Activated CD4-positive, alpha-beta T cell treated with anti-CD3 and anti-CD28 coated beads, Interleukin-2, amount 10 ng/mL, durations not matched to agents 7 days and 5 days (primary cell): ENCODE measurements at places on chromosomes 3 and 15. TPM values are rescaled to one million over a fixed set of nuclear protein-coding genes. Genes with fewer than 3 reads are reported as not detected.

DNA sequence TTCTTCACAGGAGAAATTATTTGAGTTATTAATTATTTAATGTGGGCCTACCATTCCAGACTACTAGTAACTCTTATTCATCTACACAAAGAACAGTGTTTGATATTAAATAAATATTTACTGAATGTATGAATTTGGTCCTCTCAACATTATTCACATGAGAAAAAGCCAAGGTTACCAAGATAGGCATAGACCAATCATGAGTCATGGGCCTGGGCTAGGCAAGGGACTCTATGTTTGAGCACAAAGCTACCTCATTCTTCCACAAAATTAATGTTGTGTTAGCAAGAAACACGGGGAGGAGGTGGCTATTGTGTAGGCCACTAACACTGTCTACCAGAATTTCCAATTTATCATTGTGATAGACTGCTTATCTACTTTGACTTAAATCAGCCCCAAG is 115.7 kb downstream of the SERPINI1 start:
- peaks cover 4% of the 10 kb centered on the region for H3K27me3 ChIP-seq
- H3K4me1 ChIP-seq, result no peaks in the 10 kb centered on the region
- no peaks in the 10 kb centered on the region for H3K36me3 ChIP-seq

ZBTB47 gene
- 0.21 TPM for total RNA-seq

DNA sequence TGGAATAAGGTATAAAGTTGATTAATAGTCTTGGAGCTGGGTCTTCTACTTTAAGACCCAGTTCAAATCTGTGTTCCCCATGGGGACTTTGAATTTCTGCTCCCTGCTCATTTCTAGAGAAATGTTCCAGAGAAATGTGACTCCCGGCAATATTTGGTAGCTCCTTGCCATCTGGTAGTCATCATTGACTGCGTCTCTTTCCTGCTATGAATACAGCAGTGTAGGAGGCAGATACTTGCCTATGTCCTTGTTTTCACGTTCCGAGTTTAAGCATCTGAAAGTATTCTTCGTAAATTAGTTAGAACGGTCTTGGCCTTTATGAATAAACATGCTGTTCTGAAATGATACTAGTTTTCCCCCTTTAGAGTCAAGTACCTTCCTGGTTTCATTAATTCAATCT is 352.9 kb downstream of the PTPRG start:
- H3K27ac ChIP-seq, result no peak overlapping the region
- no peak overlapping the region for H3K4me3 ChIP-seq
- H3K27me3 ChIP-seq, result peaks cover 4% of the 10 kb centered on the region

DNA sequence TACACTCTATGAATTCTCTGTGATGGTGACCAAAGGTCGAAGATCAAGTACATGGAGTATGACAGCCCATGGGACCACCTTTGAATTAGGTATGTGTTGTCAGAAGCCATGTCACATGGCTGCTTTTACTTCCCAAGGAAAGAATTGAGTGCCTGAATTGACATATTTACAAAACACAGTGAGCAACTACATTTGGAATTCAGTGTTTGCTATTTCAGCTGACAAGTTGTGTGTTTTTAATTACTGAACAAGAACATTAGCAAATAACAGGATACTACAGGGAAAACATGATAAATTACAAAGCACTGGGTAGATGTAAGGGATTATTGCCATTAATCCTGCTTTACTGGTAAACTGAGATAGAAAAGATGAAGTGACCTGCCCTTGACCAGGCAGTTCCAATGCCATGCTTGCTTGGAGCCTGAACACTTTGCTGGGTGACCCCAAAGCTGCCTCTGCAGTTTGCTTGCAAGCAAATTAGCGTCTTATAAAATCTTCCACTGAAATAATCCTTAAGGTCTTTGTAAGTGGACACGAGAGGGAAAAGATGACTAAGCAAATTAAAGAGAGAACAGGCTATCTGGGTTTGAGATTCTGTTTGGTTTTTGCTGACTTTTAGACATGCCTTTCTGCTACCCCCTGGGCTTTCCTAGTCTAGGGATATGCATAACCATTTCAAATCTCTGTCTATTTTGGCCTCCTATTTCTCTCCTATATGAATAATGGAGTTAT is 98.2 kb downstream of the HCN4 start:
- H3K4me1 ChIP-seq, result peaks cover 1% of the 10 kb centered on the region
- no peaks in the 10 kb centered on the region for H3K36me3 ChIP-seq
- H3K4me3 ChIP-seq, result no peak overlapping the region
- DNase-seq, result no peak

MKRN3 gene
- 3.4 TPM for total RNA-seq

SLC9C1 gene
- not detected for total RNA-seq

DNA sequence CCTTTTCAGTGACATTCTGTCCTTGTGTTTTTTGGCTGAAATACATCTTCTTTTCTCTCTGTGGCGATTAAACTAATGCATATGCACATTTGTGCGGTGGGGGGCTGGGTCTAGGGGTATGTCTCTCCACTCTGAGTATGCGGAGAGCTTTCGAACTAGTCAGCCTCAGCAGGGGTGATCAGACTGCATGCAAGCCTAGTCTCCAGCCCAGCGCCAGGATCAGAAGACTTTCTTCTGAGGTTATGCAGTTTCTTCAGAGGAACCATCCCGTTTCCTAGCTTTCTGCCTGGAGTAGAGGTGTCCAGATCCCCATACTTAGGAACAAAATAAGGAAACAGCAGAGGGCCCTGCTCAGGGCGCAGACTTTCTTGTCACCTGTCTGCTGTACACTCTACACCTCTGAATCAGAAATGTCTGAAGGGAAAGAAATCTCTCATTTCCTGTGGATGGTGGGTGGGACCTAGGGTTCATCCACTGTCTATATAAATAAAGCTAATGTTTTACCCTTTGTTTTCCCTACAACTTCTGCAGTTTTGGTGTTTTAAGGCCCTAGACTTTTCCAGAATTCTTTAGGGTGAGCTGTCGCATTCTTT is 230.4 kb downstream of the ABHD5 start:
- no peaks in the 10 kb centered on the region for H3K36me3 ChIP-seq
- no peak overlapping the region for H3K4me3 ChIP-seq
- no peaks in the 10 kb centered on the region for H3K4me1 ChIP-seq
- H3K27me3 ChIP-seq, result peaks cover 43% of the 10 kb centered on the region

KNL1 gene
- 69.0 TPM for total RNA-seq

DNA sequence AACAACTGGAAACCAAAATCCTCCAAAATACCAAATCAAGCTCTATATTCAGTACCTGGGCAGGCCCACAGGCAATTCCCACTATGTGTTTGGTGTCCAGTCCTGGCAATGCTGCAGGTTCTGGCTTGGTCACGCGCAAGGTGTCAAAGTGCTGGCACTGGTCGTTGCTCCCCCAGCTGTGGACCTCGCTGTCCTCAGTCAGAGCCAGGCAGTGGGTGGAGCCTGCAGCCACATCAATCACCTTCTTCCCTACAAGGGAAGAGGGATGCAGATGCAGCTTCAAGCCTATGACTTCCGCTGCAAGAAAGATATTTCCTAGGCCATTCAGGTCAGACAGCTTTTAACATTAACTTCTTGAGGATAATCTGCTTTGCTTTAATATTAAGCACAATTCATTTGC is 61.3 kb downstream of the HERC2 start:
- no peaks in the 10 kb centered on the region for H3K27me3 ChIP-seq
- H3K4me3 ChIP-seq, result no peak overlapping the region
- H3K4me1 ChIP-seq, result peaks cover 5% of the 10 kb centered on the region
- DNase-seq, result no peak
- H3K27ac ChIP-seq, result no peak overlapping the region

- H3K36me3 ChIP-seq, result no peaks in the 10 kb centered on the region
- H3K27me3 ChIP-seq, result peaks cover 7% of the 10 kb centered on the region
- peaks cover 2% of the 10 kb centered on the region for H3K4me1 ChIP-seq
- no peak overlapping the region for H3K4me3 ChIP-seq
Observed at GRCh38 chr3:108412121-108412750, 98.2 kb downstream of the MYH15 start.

DNA sequence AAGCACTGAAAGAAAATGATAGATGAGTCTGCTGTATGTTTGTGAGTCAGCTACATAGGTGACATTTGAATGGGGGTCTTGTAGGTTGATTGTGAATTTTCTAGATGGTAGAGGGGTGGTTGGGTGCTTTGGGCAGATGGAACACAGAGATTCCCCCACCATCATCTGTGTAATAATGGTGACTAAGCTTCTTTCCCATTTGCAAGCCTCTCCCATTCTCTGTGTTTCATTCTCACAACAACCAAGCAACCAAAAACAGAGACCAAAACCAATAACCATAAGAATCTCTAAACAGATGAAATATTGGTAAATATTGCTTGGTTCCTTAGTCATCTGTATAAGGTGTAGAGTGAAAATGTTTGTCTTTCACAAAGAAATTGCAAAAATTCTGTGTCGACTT is 17.8 kb upstream of the UTS2B start:
- DNase-seq, result no peak
- no peak overlapping the region for H3K4me3 ChIP-seq
- H3K36me3 ChIP-seq, result no peaks in the 10 kb centered on the region
- peaks cover 3% of the 10 kb centered on the region for H3K4me1 ChIP-seq

DNA sequence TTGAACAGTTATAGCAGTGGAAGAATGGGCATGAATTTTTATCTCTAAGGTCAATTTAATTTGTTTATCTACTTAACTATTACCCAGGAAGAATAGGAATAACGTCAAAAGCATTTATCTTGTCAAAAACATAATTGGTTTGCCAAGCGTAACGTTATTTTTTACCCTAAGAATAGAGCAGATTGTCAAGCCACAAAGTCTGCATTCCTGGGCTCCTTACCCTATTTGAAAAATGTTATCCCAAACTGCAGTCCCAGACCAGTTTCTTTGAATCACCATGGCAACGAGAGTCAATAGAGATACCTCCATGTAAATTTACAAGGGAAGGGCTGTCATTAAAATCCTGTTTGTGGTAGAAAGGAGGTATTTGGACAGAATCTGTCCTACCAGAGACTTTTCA is 61.1 kb downstream of the CPNE4 start:
- DNase-seq, result no peak
- no peaks in the 10 kb centered on the region for H3K4me1 ChIP-seq
- H3K4me3 ChIP-seq, result no peak overlapping the region
- H3K27ac ChIP-seq, result no peak overlapping the region
- H3K36me3 ChIP-seq, result no peaks in the 10 kb centered on the region

P3H2 gene
- total RNA-seq, result not detected

- peaks cover 29% of the 10 kb centered on the region for H3K27me3 ChIP-seq
- peak overlapping the region; percentile 69 for H3K4me3 ChIP-seq
- no peak overlapping the region for H3K27ac ChIP-seq
- no peaks in the 10 kb centered on the region for H3K36me3 ChIP-seq
- peak; percentile 45 for DNase-seq
Observed at GRCh38 chr15:100849021-100849854, 30.4 kb upstream of the ALDH1A3 start.

DNA sequence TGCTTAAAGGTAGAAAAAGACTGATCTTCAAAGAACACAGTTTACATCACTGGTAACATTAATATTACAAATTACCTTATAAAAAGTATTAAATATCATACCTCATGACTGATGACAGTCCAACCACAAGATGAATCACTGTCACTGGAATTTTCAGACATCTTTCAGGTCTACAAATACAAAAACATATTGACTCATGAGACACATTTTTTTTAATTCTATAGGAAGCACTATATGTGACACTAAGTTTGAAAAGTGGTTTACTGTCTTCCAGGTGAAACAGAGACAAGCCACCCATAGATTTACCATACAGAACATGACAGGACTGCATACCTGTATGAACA is 18.9 kb downstream of the CCPG1 start:
- H3K36me3 ChIP-seq, result peaks cover 6% of the 10 kb centered on the region
- H3K4me1 ChIP-seq, result peaks cover 6% of the 10 kb centered on the region
- no peaks in the 10 kb centered on the region for H3K27me3 ChIP-seq
- DNase-seq, result no peak
- no peak overlapping the region for H3K4me3 ChIP-seq

TICRR gene
- total RNA-seq, result 28.8 TPM

ROBO2 gene
- not detected for total RNA-seq

PSTPIP1 gene
- total RNA-seq, result 135 TPM

ALDH1L1 gene
- not detected for total RNA-seq

DNA sequence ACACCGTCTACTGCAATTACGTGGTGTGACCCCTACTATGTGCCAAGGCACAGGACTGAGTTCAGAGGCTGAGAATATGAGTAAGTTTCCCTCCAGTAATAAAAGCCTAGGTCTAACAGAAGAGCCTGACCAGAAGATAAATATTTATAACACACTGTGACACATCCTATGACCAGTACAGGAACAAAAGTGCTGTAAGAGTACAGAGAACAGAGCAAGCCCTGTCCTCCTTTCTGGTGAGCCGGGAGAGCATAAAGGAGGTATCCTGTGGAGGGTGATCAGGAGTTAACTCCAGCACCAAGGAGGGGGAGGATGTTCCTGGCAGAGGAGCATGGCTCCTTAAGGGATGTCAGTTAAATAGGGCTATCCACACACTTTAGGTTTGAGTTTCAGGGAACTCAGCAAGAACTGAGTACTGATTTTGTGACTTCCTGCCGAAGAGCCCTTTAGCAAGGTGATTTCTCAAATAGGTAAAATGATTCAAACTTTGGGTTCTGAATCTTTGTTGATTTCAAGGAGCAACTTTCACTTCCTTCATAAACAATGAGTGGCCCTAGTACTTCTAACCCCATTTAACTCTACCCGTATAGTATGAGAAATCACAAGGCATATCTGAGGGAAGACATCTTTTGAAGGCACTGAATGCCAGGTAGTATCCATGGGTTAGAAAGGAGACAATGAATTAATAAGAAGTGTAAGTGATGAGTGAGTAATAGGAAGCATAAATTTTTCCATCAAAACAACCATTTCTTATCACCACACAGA is 198.0 kb downstream of the THRB start:
- no peaks in the 10 kb centered on the region for H3K4me1 ChIP-seq
- DNase-seq, result no peak
- no peaks in the 10 kb centered on the region for H3K36me3 ChIP-seq

HDC gene
- 0.27 TPM for total RNA-seq

AP3B2 gene
- 0.08 TPM for total RNA-seq

- no peak overlapping the region for H3K4me3 ChIP-seq
- no peak for DNase-seq
- H3K27me3 ChIP-seq, result peaks cover 4% of the 10 kb centered on the region
- H3K4me1 ChIP-seq, result no peaks in the 10 kb centered on the region
- H3K27ac ChIP-seq, result no peak overlapping the region
- H3K36me3 ChIP-seq, result no peaks in the 10 kb centered on the region
Observed at GRCh38 chr3:8790529-8790928, 21.1 kb upstream of the OXTR start.

DNA sequence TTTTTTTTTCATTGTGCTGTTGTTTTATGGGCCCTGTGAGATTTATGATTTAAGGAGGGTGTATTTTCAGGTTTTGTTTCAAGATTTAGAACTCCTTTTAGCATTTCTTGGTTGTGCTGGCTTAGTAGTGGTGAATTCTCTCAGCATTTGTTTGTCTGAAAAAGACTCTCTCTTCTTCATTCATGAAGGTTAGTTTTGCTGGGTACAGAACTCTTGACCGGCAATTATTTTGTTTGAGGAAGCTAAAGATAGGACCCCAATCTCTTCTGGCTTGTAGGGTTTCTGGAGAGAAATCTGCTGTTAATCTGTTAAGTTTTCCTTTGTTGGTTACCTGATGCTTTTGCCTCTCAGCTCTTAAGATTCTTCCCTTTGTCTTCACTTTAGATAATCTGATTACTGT is 46.9 kb downstream of the LYSMD4 start:
- peaks cover 65% of the 10 kb centered on the region for H3K36me3 ChIP-seq
- no peak overlapping the region for H3K4me3 ChIP-seq
- H3K27me3 ChIP-seq, result no peaks in the 10 kb centered on the region
- DNase-seq, result no peak
